ENCODE measurements at places on chromosomes 3 and 15.
A peak's percentile ranks its signal among the peaks of the same experiment; 100 is the strongest.

- no peak for DNase-seq
Measured at GRCh38 chr3:63724987-63725386, 72.5 kb downstream of the SNTN start.

GRCh38 chr3:66744986-66745385 lies 244.2 kb upstream of the LRIG1 start:
- DNase-seq, result no peak

- no peak for DNase-seq
Measured at GRCh38 chr15:80861731-80862170, 82.6 kb downstream of the CEMIP start.

GRCh38 chr3:148646126-148646665 lies 51.5 kb upstream of the AGTR1 start:
- no peak for DNase-seq

GRCh38 chr15:91316126-91316525 lies 216.1 kb downstream of the SV2B start:
- DNase-seq, result no peak

- DNase-seq, result peak; percentile 79
Measured at GRCh38 chr3:170358042-170359010, 811 bp downstream of the SKIL start.

GRCh38 chr3:50008931-50009330 lies 69.0 kb downstream of the RBM6 start:
- DNase-seq, result no peak

- no peak for DNase-seq
Measured at GRCh38 chr15:62644889-62645742, 397.4 kb upstream of the TPM1 start.

DNA sequence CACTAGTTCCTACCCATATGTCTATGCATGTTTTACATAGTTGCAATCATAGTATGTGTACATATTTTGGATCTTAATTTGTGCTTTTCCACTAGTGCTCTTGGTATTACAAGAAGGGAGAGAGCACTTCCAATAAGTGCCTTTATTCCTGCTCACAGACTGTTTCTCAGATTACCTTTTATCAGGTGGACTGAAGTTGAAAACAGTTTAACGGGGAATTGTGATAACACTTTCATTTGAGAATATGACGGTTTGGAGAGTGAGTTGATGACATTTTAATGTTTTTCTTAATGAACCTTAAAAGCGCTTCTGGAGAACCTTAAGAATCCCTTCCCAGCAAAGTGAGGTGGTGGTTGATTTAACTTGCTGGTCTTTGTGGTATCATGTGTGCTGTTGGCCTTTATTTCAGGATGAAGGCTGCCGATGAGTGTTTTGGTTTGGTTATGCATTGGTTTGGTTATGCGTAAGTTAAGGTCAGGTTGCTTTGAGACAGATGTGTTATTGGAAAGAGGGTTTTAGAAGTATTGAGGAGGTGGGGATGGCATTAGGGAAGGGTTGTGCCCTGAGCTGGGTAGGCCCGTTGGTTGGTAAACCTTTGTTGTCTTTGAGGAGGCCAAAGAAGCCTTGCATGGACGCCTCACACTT lies 2.8 kb downstream of the EDEM1 start:
- DNase-seq, result no peak

GRCh38 chr3:71360180-71360579 lies 223.3 kb downstream of the FOXP1 start:
- no peak for DNase-seq

DNA sequence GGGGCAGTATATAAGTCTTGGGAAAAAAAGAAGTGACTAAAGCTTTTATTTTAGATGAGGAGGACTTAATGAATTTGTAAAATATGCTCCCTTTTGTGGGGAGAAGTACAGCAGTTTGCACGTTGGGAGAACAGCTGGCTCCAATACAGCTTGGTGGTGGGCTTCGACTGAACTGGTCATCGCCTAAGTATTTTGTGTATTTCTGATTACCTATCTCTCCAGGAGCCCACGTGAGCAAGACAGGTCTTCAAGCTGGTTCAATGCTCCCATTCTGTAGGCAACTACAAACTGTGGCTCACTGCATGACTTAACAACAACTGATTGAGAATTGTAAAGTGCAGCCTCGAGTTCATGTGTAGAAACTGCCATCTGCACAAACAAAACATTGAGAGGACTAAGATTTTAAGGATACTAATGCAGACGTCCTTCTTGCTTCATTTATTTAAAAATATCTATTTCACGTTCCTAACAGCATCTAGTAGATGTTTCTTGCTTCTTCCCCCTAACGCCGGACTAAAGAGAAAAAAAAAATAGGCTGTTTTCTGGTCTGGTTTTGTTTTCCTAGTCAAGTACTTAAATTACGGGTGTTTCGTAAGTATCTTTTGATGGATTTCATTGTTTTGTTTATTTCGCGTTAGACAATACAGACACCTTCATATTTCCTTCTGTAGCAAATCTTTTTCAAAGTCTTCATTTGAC lies 1.4 kb upstream of the GREM1 start:
- no peak for DNase-seq

- DNase-seq, result no peak
Measured at GRCh38 chr3:194029846-194030245, 106.1 kb upstream of the HES1 start.

- DNase-seq, result no peak
Measured at GRCh38 chr3:194357681-194358080, 6.6 kb upstream of the CPN2 start.

DNA sequence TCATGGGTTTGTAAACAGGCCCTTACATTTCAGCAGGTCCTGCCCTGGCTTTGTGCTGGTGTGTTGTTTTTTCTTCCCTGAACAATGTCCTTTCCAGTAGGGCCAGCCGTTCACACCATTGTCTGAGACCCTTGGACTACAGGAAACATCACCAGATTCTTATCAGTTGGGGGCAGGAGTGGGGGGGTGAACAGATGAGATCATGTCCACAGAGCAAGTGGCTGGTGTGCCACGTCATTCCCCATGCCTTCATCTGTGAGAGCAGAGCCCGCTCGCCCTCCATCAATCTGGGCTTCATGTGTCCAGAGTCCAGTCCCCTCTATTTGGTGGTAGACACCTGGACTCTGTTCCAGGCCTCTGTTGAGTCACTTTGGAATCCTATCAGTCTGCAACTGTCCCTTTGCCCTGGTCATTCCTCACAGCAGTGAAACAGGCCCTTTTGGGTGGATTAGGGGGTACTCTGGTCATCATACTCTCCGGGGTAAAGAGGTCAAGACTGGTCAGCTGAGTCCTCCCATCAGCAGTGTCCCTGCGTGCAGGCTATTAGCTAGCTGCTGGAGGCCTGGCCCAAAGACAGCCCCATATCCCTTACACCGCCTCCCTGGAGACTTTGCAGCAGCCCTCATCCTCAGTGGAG lies 15.0 kb downstream of the SEMA3G start:
- DNase-seq, result no peak

- DNase-seq, result no peak
Measured at GRCh38 chr3:188786424-188786823, 385.3 kb upstream of the TPRG1 start.
